ENCODE measurements at places on chromosomes 12 and 14. TPM values are rescaled to one million over a fixed set of nuclear protein-coding genes. Genes with fewer than 3 reads are reported as not detected.

NEUROD4 gene
- not detected for total RNA-seq

CDCA4 gene
- 47.7 TPM for total RNA-seq

FAM90A1 gene
- 0.18 TPM for total RNA-seq

TMEM30B gene
- total RNA-seq = not detected

FNTB gene
- total RNA-seq = 34.9 TPM

DNA sequence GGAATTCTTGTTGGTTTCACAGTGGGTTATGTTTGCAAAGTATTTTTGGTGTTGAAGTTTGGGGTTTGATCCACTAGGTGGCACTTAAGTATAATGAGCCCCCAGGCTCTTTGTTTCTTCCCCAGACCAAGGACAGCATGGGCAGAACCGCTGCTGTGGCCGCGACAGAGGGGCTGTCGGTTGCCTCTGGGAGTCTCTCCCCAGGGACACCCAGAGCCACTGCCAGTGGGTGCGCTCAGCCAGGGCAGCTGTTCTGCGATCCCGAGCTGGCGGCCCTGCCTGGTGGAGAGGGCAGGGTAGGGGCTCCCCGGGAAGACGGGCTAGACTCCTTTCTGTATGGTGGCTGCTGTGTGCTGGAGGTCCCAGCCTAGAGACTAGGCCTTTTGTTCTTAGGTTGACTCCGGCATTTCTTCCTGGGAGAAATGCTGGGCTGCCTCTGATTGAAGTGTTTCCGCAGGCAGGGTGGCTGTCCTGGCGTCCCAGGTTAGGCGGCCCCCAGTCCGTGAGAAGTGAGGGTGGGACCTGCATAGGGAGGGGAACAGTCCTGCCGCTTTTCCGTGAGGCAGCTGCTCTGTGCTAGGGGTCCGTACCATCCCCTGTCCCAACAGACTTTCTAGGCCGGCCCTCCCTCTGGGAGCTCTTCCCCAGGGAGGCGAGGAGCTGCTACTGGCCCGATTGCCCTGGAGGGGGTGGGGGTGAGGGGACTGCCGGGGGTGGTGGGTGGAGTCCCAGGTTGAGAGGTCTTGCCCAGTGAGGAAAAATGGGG lies 253.1 kb upstream of the PELI2 start:
- no peaks in the 10 kb centered on the region for H3K27me3 ChIP-seq
- no peak for DNase-seq
- no peaks in the 10 kb centered on the region for H3K36me3 ChIP-seq
- no peak overlapping the region for H3K4me3 ChIP-seq
- no peaks in the 10 kb centered on the region for H3K4me1 ChIP-seq
- H3K27ac ChIP-seq = no peak overlapping the region

DNA sequence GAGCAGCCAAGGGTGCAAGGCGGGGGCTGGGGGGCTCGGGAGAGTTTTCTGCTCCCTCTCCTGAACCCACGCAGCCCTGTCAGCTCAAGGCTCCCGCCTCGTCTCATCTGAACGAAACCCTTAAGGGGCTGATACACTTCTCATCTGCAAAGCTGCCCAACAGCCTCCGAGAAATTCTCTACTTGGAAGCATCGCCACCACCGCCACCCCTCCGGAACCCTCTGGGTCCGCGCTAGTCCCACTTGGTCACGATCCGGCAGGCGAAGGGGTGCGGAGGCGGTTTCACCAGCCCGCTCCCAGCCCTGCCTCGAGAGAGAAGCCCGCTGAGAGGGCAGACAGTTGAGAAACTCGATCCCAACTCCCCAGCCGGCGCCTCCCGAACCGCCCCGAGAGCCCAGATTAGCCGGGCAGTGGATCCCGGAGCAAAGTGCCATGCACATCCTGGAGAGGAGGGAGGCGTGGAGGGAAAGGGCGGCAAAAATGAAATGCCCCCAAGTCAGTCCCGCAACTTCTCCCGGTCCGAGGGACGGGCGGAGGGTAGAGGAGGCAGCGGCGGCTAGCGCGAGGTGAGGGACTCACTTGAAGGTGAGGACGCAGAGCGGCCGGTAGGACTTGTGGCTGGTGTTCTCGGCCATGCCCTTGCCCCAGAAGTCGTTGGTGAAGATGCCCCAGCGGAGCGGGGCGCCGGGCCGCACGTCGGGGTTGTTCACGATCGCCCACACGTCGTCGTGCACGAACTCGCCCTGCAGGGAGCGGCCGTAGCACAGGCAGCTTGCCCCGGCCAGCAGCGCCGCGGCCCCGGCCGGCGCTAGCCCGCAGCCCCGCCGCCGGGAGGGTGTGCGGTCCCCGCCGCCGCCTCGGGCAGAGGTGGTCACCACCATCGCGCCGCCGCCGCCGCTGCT lies 620 bp downstream of the TMTC1 start:
- peak overlapping the region; percentile 12 for H3K27ac ChIP-seq
- no peaks in the 10 kb centered on the region for H3K27me3 ChIP-seq

DNA sequence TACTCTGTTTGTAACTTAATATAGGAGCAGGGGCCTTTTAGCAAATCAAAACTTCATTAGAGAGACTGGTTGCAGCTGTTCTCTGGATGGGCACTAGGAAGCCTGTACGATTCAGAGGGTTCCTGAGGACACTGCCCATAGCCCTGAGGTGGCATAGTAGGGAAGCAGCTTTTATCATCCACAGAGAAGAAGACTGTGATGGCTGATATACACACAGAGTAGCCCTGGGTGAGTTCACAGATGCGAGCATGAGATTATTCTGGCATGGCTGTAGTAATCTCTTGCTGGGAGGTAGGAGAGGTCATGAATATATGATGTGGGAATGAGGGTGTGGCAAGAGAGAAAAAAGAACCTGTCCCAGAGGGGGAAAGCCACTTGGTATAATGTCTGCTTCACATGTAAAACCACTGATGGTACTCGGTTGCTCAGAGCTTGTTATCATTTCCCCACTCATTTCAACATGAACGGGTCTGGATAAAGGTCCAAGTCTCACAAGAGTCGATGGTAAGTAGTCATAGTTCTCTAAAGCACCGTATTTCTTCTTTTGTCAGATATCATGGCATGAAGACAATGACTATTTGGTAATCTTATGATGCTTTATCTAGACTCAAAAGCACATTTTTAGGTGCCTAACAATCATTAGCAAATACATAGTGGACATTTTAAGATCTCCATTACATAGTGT lies 52.0 kb downstream of the PEBP1 start:
- no peak overlapping the region for H3K4me3 ChIP-seq
- H3K27me3 ChIP-seq = no peaks in the 10 kb centered on the region
- H3K36me3 ChIP-seq = no peaks in the 10 kb centered on the region
- DNase-seq = no peak

Measured in cardiac muscle cell (in vitro differentiated cells and primary cell).